ENCODE measurements at places on chromosomes 7 and 10.

- no peak for DNase-seq
Measured at GRCh38 chr7:83652481-83652880, 3.5 kb upstream of the SEMA3E start.

GRCh38 chr10:88116971-88117626 is 253.7 kb downstream of the PTEN start:
- no peak for DNase-seq

DNA sequence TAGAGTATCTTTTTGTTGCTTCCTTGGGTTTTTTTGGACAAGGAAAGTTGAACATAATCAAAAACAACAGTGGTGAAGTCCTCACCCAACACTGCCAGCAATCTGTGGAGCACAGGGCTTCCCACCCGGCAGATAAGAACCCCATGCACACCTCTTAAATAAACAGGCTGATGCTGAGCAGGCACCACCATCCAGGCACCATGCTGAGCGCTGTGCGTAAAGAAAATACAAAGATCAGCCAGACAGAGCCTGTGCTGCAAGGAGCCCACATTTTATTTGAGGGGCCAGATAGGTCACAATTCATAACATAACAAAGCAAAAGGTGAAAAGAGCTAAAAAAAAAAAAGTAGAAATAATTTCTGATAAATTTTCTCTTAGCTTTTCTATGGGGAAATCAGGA is 231.2 kb downstream of the PTPRN2 start:
- no peak for DNase-seq

GRCh38 chr10:3907514-3907913 is 122.5 kb upstream of the KLF6 start:
- no peak for DNase-seq

DNA sequence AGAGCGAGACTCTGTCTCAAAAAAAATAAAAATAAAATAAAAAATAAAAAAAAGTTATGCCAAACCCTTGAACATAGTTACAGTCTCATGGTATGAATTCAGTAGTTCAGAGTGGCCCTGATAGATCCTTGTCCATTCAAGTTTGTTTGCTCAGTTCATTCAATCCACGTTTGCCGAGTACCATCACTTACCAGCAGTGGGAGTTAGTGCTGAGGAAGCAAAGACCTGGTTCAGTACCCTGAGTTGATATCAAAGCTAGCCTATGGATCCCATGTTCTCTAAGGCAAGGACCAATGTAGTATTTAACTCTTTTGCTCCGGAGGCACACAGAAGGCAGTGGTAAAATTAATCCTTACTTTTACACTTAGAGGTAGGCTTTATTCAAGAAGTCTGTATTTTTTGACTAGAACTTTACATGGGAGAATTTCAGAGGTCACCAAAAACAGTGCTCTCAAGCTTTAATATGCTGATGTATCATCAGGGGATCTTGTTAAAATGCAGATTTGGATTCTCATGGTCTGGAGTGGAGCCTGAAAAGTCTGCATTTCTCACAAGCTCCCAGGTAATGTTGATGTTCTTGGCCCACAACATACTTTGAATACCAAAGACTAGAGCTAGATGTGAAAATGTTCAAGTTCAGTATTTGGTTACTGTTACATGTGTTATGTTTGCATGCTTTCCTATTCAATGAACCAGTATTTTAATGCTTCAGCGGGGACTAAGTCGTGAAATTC is 38.1 kb upstream of the HBP1 start:
- no peak for DNase-seq

DNA sequence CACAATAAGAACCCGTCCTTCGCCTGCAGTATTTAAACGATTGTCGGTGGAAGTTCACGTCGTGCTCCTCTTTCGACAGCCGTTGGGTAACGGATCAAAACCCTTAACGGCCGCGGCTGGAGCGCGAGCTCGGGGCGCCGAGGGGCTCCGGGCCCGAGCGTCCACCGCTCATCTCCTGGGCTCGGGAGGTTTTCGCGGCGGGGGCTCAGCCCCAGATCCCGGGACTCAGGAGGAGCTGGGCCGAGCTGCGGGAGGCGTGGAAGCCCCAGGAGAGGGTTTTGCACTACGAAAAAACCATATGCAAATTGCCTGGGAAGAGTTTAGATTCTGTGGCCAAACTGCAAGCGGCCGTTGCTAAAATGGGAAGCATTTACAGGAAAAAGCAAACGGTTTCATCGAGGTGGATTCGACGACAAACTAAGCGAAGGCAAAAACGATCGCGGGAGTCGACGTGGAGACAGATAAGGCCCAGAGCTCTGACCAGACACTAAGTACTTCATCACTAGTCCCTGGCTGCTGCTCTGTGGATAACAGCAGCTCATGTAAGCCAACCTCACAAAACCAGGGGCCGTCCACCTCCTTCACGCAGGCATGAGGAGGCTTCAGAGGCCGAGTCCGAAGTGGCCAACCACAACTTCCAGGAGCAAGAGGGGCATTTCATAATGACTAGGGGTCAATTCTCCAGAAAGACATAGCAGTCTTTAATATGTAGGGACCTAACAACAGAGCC is 129.7 kb downstream of the MARCHF5 start:
- no peak for DNase-seq

- DNase-seq, result no peak
Measured at GRCh38 chr10:126568809-126569385, 101.6 kb downstream of the C10orf90 start.

- DNase-seq, result no peak
Measured at GRCh38 chr10:110074758-110075671, 67.2 kb downstream of the ADD3 start.

- DNase-seq, result no peak
Measured at GRCh38 chr10:58477122-58477521, 35.5 kb upstream of the BICC1 start.

- DNase-seq, result no peak
Measured at GRCh38 chr7:42982604-42983115, 50.5 kb downstream of the MRPL32 start.

DNA sequence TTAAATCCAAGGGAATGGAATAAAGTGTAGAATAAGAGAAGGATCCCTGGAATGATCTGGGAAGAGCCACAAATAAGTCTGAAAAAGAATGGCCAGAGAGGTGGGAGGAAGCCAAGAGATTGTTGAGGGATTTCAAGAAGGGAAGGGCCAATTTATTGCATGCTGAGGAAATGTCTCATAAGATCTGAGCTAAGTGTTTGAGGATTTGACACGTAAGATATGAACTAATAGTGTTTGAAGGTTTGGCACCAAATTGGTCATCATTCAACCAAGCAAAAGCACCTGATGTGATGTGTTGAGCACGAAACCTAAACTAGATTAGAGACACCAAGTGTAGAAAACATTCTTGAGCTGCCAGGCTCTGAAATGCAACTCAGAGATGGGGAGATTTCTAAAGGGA is 97.9 kb downstream of the TSPAN12 start:
- no peak for DNase-seq

- DNase-seq, result no peak
Measured at GRCh38 chr10:18377898-18378297, 237.7 kb downstream of the CACNB2 start.

DNA sequence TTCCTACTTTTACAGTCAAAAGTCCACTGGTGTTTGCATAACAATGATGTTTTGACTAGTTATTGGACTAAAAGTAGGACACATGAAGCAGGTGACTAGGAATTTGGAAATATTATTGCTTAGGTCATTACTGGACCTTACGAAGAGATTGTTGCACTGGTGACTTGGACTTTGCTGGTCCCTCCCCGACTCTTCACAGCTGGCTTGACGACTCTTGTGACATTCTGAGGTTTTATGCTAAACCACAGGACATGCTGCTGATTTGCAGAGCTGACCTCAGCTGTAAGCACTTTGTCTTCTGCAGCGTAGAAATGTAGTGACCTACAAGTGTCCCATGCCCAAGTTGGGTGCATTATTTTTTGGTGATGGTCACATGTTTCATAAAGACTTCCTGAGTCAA is 21.9 kb downstream of the PCBD1 start:
- DNase-seq, result no peak

- DNase-seq, result no peak
Measured at GRCh38 chr7:46153951-46154787, 233.1 kb upstream of the IGFBP3 start.

GRCh38 chr10:5623081-5623748 is 43.2 kb downstream of the ASB13 start:
- DNase-seq, result peak; percentile 75

- DNase-seq, result no peak
Measured at GRCh38 chr7:42945821-42946626, 13.8 kb downstream of the MRPL32 start.

- no peak for DNase-seq
Measured at GRCh38 chr7:135878284-135878683, 98.9 kb downstream of the MTPN start.

DNA sequence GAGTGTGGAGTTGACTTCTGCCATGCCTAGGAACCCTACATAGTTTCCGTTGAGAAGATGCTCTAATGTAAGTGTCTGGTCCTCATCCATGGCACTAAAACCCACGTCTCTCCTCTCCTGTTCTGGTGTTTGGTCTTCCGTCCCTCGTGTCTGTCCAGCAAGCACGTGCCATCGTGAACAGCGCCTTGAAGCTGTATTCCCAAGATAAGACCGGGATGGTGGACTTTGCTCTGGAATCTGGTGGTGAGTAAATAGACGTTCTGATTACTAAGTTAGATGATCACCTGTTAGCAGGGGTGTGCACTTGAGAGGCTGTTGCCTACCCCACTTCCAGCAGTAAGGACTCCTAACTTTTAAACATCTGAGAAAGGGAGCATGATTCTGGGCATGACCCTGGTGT is 15.1 kb upstream of the GET4 start:
- DNase-seq, result no peak

- no peak for DNase-seq
Measured at GRCh38 chr10:132892004-132892403, 50.4 kb downstream of the CFAP46 start.

GRCh38 chr7:21407796-21408480 is 19.9 kb upstream of the SP4 start:
- no peak for DNase-seq

- DNase-seq, result no peak
Measured at GRCh38 chr10:89792187-89792586, 90.8 kb downstream of the KIF20B start.

DNA sequence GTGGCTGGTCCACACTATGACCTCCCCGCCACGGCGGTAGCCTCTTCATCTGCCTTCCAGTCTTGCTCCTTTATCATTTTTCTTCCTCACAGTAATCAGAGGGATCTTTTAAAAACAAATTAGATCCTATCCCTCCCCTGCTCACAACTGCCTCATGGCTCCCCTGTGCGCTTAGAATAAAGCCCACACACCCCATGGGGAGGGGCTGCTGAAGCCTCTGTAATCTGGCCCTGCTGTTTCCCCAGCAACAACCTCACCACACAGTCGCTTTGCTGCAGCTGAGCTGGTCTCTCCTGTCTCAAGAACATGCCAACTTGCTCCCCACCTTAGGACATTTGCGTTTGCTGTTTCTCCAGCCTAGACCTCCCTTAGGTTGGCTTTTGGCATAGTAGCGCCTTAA is 41.0 kb downstream of the SP8 start:
- DNase-seq, result no peak

DNA sequence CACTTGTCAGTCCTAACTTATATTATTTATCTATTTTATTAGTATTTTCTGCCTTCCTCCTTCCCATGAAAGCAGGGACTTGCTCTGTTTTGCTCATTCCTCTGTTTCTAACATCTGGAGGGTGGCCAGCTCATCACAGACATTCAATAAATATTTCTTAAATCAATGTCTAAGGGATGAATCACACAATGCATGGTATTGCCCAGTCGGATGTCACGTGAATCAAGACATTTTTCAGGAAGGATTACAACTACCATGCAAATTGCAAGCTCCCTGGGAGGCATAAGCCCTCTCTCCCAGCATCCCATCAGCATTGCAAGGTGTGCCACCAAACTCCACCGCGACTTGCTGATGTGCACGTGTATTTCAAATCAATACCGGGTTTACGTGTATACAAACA is 146.6 kb upstream of the RNF32 start:
- no peak for DNase-seq

DNA sequence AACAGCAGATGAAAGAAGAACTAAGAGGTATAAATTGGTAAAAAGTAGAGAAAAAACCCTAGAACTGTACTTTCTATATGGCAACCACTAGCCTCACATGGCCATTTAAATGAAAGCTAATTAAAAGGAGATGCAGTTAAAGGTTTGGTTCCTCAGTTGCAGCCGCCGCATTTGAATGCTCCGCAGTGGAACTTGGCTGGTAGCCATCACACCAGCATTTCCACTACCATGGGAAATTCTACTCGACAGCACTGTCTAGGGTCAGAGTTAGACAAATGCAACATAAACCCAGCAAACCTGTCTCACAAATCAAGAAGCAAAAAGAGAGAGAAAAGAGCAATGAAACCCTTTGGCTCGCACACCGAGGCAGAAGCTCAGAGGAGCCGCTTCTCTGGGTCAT is 29.7 kb downstream of the VIPR2 start:
- DNase-seq, result no peak

DNA sequence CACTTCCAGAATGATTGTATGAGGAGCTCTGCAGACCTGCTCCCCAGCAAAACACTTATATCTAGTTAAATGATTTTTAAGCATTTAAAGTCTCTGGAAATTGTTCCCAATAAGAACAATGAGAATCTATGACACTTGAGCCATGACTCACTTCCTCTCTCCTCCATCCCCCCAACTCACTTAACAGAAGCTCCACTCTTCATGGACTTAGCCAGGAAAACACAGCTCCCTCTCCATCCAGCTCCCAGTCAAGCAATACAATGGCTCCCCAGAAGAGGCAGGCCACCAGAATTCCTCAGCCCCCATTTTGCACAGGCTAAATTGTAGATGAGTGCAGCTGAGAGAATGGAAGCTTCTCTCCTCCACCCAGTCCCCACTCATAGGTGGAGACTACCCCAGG is 27.0 kb downstream of the AOC1 start:
- no peak for DNase-seq

DNA sequence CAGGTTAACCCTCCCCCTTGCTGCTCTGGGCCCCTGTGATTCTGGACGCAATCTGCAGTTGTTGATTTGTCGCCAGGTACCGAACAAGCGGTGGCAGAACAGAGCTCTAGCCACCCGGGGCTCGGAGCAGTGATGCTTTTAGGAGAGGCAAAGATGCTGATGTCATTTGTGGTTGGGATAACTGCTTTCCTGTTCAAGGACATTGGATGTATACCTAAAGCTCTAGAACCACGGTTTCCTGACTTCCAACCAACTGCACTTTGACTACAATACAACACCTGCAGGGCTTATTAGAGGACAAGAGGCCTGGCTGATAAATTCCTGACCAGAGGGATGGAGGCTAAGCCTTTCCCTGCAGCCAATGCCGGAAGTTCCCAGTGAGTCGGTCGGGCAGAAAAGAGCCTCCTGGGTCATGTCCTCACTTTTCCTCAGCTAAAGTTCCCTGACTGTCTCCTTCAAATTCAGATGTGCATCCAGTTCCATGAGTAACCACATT is 6.5 kb upstream of the RBM20 start:
- DNase-seq, result no peak

- DNase-seq, result no peak
Measured at GRCh38 chr10:104076743-104077160, 8.9 kb downstream of the COL17A1 start.

- no peak for DNase-seq
Measured at GRCh38 chr7:82472966-82473365, 29.4 kb upstream of the CACNA2D1 start.

- DNase-seq, result peak; percentile 18
Measured at GRCh38 chr7:44103923-44104859, at the start of gene AEBP1. Gene AEBP1 (plus strand): TSS chr7:44104345. CDS start chr7:44104666, 321 bp downstream.

GRCh38 chr10:23370106-23370505 is 25.5 kb upstream of the C10orf67 start:
- DNase-seq, result no peak

Data from CD4-positive, alpha-beta T cell treated with Interleukin-6 at 100 ng/mL for 8 hours (primary cell).